ENCODE measurements at places on chromosomes 12 and 14. TPM values are rescaled to one million over a fixed set of nuclear protein-coding genes. Genes with fewer than 3 reads are reported as not detected.

DNA sequence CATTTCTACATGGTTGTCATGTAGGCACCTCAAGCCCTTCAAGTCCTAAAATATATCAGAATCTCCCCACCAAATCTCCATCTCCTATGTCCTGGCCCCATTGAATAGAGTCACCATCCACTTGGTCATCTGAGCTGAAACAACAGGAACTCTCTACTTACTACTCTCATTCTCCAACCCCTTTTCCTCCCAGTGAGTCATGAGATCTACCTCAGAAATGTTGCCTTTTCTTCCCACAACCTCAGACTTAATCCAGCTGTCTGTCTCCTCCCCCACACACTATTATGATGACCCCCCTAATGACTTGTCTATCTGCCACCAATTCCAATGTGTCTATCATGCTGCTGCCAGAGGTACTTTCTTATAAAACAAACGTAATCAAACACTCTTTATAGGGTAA is 72.3 kb upstream of the TMEM263 start:
- no peak for DNase-seq

DNA sequence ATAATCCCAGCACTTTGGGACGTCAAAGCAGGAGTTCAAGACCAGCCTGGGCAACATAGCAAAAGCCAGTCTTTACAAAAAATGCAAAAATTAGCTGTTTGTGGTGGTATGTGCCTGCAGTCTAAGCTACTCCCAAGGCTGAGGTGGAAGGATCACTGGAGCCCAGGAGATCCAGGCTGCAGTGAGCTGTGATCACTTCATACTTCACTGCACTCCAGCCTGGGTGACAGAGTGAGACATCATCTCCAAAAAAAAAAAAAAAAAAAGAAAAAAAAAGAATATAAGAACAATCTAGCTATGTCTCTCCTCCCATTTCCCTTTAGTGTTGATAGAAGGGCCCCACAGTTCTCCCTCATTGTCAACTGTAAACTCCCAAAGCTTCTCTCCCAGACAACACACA is 3.5 kb upstream of the BCAT1 start:
- DNase-seq = no peak

DNA sequence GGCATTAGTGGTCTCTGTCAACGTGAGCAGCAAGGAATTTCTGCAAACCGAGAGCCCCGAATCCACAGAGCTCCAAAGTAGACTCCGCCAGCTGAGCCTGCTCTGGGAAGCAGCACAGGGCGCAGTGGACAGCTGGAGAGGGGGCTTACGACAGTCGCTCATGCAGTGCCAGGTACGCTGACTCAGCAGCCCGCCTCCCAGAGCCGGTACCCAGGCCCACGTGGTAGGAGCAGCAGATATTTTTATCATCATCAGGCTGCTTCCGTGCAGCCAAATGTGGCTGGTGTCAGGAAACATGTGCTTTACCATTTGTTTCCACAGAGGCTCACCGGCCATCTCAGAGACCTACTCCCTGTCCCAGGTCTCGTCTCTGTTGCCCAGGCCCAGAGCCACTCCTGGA is 73.7 kb downstream of the ESR2 start:
- DNase-seq = no peak

DNA sequence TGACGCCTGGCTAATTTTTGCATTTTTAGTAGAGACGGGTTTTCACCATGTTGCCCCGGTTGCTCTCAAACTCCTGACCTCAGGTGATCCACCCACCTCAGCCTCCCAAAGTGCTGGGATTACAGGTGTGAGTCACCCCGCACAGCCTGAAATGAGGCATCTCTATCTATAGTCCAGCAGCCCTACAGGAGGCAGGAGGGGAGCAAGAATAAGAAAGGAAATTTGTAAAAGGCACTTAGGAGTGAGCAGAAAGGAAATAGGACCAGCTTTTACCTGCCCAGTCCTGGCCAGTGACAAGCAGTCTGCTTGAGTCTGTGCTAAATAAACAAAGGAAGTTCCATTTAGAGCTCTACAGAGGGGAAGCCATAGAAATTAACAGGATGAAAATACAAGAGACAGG is 15.0 kb upstream of the PSMA6 start:
- DNase-seq = no peak

DNA sequence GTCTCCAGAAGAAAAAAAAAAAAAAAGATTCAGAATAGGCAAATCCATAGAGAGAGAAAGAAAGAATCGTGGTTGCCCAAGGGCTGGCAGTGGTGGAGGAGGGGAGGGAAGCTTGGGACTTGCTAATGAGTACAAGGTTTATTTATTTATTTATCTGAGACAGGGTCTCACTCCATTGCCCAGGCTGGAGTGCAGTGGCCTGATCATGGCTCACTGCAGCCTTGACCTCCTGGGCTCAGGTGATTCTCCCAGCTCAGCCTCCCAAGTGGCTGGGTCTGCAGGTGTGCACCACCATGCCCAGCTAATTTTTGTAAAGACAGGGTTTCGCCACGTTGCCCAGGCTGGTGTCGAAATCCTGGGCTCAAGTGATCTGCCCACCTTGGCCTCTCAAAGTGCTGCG is 9.7 kb upstream of the TNFRSF1A start:
- DNase-seq = no peak

- no peak for DNase-seq
These were observed 9.9 kb upstream of the CEP83 start for GRCh38 chr12:94469522-94469921.

Gene MGP
- total RNA-seq = 655 TPM

- no peak for DNase-seq
These were observed 85.8 kb upstream of the BCAT1 start for GRCh38 chr12:25034676-25035075.

Gene SLC17A8
- 2.7 TPM for total RNA-seq

DNA sequence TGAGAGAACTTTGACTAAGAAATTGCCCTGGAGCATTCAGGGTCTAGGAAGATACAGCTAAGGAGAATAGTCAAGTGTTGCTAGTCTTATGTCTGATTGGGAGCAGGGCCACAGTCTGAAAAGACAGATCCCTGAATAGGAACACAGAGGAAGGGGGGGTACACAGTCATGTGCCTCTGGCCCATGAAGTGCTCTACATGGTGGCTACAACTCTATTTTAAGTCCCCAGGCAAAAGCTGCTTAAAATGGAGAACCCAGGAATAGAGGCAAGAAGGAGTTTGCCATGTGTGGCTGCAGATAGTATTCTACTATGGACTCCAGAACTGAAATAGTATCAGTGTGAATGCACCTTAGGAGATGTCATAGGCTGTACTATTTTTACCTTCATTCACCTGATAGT is 118.0 kb upstream of the NPAS3 start:
- DNase-seq = no peak

- no peak for DNase-seq
These were observed 32.3 kb downstream of the NINJ2 start for GRCh38 chr12:630656-631632.

GRCh38 chr14:42000450-42000849 is 393.8 kb downstream of the LRFN5 start:
- no peak for DNase-seq

DNA sequence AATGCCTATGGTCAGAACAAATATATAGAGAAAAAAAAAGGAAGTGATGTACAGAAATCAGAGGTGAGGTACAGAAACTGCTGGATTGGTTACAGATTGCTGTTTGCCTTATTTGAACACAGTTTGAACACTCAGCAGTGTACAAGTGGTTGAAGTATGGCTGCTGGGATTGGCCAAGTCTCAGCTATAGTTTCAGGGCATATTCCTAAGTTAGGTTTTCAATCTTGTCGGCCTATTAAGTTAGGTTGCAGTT is 146.4 kb downstream of the LLPH start:
- no peak for DNase-seq

GRCh38 chr12:104929977-104930376 is 28.1 kb downstream of the SLC41A2 start:
- no peak for DNase-seq

DNA sequence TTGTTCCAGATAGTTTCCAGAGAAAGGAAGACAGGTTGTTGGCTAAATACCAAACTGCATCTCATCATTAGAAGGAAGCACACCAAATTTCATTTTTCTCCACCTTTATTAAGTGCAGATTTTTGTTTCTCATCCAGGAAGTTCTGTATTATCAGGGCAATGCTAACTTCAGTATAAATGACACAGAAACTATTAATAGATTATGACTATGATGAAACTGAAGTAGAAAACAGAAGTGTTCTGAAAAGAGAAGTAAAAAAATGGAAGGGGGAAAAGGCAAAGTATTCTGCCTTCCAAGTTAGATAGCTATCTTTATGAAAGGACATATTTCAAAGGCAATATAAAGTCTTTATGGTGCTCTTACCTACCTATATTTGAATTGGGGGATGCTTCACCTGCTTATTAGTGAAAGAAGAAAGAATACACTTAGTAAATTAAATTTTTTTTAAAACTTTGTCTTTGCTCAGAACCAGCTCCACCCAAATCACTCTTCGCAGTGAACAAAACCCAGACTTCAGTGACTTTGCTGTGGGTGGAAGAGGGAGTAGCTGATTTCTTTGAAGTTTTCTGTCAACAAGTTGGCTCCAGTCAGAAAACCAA is 223.9 kb downstream of the PTPRO start:
- DNase-seq = no peak

DNA sequence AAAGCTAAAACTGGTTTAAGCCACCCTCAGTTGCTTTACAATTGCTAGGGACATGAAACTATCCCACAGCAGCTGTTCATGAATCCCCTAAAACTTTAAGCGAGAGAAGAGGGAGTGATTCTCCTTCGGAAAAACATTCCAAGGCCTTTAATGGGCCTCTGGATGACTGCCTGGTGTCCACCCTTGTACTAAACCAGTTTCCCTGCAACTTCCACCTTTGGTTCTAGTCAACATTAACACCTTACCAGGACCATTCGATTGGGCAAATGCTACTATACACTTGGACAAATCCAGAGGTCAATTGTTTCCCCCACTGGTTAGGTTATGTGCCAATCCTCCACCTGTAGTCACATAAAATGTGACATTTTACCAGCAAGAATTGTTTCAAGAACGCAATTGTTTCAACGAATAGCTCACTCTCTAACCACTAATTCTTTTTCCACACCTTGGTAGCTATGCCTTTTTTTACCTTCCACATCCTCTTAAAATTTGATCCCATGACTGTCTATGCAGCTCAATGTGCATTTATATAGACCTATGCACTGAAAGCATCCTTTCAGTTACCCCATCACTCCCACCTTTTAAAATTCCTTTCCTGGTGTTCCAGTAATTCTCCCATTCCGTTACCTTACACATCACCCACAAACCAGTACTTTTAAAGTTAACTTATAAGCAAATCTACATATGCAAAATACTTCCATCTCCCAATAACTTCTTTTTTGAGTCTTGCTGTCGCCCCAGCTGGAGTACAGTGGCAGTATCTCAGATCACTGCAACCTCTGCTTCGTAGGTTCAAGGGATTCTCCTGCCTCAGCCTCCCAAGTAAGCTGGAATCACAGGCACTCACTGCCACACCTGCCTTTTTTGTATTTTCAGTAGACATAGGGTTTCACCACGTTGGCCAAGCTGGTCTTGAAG is 3.6 kb downstream of the UBC start:
- DNase-seq = no peak

- no peak for DNase-seq
These were observed 48.1 kb upstream of the BICDL1 start for GRCh38 chr12:119940897-119941296.

DNA sequence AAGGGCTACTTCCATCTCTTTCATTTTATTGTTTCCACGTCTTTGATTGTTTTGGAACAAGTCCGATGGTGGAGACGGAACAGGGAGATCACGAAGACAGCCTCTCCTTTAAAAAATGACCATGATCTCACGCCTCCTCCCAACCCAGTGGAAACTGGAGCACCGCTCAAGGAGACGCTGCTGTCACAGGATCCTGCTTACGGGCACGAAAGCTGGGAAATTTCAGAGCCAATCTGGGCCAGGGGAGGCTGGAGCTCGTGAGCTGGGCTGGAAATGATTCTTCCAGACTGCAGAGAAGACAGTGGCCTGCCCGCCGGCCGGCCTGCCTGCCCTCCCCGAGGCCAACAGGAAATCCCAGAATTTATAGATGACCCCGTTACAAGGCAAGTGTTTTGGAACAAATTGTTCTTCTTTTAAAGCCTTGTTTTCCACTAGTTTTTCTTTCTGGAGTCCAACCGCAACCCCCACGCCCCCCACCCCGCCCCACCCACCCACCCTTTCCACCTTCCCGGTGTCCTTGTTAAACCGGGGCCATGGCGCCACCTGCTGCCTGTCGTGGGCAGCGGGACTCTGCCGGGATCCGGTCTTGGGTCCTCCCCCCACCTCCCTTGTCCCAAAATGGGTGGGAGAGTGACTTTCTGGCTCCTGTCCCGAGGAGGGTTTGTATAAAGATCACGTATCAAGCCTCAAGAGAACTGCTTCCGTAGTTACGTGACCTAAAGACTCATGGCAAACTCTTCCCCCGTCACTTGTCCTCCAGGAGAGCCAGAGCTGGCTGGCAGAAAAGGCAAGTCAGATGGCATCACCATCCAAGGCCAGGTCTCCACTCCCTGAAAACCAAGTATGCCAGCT is 40.3 kb downstream of the MAP1LC3B2 start:
- peak; percentile 83 for DNase-seq

Gene PROX2
- total RNA-seq = 0.07 TPM

Gene MYO1H
- not detected for total RNA-seq

DNA sequence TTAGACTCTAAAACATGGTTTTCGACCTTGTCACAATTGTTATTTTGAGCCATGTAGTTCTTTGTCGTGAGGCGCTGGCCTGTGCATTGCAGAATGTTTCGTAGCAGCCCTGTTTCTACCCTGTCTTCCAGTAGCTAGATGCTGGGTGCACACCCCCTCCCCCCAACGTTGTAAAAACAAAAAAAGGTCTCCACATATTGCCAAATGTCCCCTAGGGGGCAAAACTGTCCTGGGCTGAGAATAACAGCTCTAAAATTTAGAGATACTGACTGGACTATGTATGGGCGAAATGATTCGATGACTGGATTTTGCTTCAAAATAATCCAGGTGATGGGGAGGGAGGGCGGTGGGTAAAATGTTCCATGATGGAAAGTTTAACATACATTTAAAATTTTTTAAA is 126.1 kb upstream of the FUT8 start:
- DNase-seq = no peak

GRCh38 chr12:128323145-128323920 is 56.4 kb downstream of the TMEM132C start:
- no peak for DNase-seq

DNA sequence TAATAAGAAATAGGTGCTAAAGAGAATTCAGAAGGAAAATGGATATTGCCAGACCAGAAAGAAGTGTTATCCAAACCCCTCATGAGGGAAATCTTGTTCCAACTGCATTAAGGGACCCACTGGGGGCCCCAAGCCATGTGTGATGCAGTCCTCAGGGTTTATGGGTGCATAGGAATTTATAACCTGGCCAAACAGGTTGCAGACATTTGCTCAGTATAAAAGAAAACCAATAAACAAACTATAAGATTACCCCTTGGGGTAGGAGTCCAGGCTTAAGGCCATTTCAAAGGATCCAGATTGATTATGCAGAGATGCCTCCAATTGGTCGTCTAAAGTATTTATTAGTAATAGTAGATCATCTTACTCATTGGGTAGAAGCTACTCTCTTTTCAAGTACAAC is 240.9 kb upstream of the DIO3 start:
- DNase-seq = peak; percentile 69
